Spinal cord (tissue), 10 donors: ENCODE measurements at places on chromosomes 1 and 21. TPM values are rescaled to one million over a fixed set of nuclear protein-coding genes. Genes with fewer than 3 reads are reported as not detected.

ODF2L gene
- 49.3 TPM for total RNA-seq

- peak; percentile 67 for DNase-seq
- no peaks in the 10 kb centered on the region for H3K4me1 ChIP-seq
- no peaks in the 10 kb centered on the region for H3K36me3 ChIP-seq
- H3K27me3 ChIP-seq, result no peaks in the 10 kb centered on the region
- H3K4me3 ChIP-seq, result no peak overlapping the region
These were observed 119.0 kb downstream of the ROR1 start for GRCh38 chr1:63892632-63893395.

DNA sequence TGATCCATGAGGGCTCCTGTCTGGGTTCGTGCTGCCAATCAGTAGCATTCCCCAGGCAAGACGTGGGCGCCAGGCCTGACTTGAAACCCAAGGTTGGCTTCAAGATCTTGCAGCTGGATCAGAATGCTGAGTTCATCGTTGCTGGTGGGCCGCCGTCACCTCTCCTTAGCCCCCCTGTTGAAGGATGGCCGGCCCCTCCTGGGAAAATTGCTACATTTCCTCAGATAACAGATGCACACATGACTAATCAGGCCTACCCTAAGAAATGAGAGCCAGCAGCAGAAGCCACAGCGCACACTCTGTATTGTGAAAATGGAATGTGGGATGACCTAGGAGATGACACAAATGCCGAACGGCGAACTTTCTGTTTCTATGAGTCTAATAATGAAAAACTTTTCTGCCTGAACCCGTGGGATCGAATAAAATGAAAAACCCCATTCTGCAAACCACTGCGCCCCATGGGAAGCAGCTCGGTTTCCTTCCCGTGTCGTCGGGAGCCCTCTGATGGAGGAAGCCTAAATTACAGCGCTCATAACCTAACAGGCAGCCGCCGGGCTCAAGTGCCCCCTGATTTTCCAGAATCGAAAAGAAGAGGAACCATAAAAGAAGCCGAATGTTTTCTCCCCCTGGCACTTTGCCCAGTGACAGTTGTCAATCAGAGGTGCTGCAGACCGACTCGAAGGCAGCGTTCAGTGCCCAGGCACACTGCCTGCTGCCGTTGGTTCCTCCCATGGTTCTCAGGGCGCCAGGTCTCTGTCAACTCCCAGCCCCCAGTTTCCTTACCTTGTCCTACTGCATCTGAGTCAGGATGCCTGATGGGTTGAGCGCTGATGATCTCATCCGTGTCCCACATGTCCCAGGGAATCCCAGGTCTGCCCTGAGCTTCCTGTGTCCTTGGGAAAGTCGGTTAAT, 38.2 kb upstream of the H6PD start:
- no peaks in the 10 kb centered on the region for H3K36me3 ChIP-seq
- H3K4me3 ChIP-seq, result no peak overlapping the region
- peaks cover 52% of the 10 kb centered on the region for H3K4me1 ChIP-seq
- H3K27ac ChIP-seq, result no peak overlapping the region
- peaks cover 38% of the 10 kb centered on the region for H3K27me3 ChIP-seq
- peak; percentile 86 for DNase-seq

DNA sequence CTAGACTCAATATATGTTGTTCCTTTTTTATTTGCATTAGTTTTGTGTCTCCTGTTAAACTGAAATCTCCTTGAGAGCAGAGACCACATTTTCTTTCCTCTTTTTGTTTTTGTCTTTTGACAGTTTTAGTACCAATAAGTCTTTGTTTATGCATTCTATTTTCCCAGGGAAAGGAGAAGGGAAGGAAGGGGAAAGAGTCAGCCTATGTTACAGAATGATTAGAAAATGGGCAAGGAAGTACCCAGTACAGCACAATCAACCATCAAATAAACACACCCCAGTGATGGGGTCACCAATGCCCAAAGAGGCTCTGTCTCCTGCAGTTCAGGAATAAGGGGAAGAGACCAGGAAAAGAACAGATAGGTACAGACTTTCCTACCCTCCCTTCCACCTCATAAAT, 10.1 kb downstream of the ZBTB37 start:
- H3K4me3 ChIP-seq, result no peak overlapping the region
- no peaks in the 10 kb centered on the region for H3K27me3 ChIP-seq
- no peaks in the 10 kb centered on the region for H3K4me1 ChIP-seq
